Activated naive CD4-positive, alpha-beta T cell treated with anti-CD3 and anti-CD28 coated beads, Interleukin-2, amount 10 ng/mL, durations not matched to agents 7 days and 5 days (primary cell): ENCODE measurements at places on chromosomes 1 and 21.

DNA sequence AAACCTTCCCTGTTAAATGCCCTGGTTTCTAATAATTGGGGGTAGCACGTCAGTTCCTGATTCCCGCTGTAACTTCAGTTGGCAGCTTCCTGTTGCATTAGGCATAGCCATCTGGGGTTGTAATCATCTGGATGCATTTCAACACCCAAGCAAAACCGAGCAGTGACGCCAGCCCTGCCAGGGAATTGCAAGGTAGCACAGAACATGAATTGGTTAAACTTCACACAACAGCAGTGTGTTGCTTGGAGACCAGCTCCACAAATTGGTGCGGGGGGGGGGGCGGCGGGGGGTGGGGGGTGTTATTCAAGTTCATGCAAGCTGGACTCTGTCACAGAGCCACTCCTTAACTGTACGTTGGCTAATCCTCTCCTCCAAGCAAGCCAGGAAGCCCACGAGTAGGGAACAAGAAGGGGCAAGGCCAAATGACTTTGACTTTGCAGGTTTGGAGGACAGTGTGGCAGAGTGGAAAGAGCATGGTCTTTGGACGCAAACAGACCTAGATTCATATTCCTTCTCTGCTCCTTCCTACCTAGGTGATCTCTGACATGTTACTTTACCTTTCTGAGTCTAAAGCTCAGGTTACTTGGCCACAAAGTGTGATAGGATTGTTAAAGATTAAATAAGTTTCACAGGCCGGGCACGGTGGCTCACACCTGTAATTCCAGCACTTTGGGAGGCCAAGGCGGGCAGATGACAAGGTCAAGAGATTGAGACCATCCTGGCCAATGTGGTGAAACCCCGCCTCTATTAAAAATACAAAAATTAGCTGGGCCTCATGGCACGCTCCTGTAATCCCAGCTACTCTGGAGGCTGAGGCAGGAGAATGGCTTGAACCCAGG, 4.7 kb downstream of the LAX1 start:
- DNase-seq: no peak

DNA sequence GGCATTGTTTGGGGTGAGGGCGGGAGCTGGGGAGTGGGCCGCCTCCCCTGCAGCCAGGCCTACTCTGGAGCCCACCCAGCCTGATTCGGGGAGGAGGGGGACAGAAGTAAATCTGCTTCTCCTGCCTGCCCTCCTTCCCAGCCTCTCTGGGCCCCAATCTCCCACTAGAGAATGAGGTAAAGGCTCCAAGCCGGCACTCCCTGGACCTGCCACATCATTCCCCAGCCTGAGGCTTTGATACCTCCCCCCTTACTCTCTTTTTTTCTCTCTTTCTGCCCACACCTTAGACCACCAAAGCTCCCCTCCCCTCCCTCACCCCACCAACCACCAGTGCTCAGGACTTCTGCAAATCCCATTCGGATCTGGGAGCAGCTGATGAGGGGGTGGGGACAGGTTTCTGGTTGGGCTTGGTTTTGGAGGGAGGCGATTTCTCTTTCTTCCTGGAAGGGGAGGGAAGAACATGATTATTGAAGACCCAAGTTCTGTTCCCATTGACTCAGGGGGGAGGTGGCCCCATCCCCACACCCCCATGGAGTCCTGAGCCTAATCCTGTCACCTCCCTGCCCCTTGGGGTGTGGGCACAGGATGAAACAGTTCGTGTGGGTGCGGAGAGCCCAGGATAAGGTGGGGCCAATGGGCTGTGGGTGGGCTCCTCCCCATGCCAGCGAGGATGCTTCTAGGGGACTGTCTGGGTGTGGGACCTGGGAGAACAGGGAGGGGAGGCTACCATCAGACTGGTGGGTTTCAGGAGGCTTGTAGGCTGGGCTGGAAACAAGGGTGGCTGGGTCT, 1.3 kb downstream of the MAP7D1 start:
- peak; percentile 35 for DNase-seq

- no peak for DNase-seq
Measured at GRCh38 chr1:43914576-43915525, 18.8 kb upstream of the ARTN start.

DNA sequence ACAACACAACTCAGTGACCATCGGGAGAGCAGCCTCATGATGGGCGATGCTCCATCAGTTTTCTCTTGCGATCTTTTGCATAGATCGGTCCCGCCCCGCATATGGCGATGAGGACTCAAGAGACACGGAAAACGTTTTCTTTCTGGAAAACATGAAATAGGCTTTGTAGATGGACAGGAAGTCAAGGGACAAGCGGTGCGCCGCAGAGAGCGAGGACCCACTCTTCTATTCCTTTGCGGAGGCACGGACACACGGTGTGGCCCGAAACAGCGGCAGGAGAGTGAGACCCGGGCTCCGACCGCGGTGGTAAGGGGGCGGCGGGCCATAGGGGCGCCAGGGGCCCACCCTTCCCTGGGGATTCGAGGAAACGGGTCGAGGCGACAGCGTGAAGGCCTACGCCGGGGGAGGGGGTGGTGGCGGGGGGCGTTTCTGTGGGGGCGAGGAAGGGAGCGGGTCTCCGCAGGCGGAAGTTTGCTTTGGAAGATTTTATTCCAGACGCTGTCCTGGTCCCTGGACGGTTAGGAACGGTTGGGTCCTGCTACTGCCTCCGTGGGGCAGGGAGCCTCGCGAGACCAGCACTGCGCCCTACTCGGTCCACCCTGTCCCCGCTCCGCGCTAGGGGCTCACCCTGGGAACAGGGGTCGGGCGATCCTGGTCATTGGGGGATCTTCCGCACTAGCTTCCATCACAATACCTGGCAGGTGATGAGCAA, 796 bp upstream of the TDRKH start:
- DNase-seq: peak; percentile 52

DNA sequence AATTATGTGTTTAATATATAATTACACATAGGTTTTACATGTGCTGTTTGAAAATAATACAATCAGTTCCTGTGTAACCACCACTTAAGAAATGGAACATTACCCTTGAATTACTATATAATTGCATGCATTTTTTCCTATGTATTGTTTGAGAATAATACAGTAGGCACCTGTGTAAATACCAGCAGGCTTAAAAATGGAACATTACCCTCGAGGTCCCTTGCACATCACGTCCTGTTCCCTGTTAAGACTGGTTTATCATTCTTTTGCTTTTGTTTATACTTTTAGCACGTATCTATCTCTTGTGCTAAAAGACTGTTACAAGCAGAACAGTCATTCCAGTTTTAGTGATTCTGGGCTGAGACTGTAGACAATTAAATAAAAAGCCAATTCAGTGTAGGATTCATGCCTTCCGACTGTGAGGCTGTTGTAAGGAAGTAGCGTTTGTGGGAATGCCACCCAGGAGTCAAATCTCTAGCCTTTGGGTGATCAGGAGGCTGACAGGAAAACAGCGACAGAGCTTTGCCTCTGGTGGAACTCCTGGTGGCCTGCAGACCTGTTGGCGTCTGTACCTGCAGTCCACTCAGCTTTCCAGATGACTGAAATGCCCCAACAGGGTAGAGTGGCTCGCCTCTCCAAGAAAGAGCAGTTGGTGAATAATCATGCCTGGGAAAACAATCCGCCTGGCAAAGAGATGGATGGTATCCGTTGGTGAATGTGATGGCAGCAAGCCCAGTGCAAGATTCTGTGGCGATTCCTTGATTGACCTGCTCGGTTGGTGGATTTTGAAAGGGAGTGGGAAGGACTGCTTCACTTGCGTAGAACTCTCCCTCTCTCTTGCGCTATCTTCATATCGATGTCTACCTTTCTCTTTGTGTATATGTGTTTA, 58.0 kb downstream of the DISC1 start:
- DNase-seq: no peak

- no peak for DNase-seq
Measured at GRCh38 chr1:233730380-233730779, 116.5 kb downstream of the KCNK1 start.

DNA sequence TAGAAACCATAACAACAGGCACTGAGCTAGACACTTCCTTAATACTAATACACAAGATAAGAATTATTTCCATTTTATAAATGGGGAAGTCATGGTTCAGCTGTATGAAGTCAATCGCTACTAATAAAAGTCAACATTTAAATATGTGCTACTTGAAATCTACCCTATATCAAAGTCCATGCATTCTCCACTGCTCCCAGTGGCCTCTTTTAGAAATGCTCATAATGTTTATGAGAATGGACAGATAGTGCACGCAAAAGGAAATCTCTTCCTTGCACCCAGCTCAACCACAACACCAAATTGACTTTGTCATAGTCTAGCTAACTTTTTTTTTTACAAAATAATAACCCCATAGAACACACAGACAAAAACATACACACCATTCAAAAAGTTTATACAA, 281.7 kb upstream of the CXADR start:
- no peak for DNase-seq

DNA sequence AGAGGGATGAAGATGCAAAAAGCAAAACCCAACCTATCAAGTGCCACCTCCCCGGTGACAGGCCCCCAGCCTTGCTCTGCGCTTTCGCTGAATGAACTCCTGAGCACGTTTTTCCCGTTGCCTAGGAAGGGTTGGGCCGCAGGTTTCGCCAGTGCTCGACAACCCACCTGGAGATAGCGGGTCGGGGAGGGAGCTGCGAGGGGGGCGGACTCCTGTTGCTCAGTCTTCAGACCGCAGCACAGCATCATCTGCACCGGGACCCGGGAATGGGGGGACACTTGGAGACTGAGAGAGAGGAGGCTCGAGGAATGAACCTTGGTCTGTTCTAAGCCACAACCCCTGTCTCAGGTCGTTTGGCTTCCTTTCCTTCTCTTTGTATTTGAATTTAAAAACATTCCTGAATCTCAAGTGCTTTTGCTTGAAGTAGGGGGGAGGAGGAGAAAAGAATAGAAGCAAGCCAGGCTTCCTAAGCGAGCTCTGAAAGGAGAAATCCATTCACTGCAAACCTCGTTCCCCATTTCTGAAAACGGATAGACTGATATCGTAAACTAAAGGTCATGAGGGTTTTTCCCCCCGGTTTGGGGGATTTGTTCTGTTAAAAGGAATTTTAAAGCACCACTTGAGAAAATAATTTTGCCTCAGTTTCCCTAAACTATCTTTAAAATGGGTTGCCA, 1.2 kb downstream of the AK5 start:
- DNase-seq: peak; percentile 28

- DNase-seq: no peak
Measured at GRCh38 chr21:29005696-29006095, 13.0 kb upstream of the LTN1 start.

- no peak for DNase-seq
Measured at GRCh38 chr1:30837653-30838052, 70.9 kb downstream of the SDC3 start.

DNA sequence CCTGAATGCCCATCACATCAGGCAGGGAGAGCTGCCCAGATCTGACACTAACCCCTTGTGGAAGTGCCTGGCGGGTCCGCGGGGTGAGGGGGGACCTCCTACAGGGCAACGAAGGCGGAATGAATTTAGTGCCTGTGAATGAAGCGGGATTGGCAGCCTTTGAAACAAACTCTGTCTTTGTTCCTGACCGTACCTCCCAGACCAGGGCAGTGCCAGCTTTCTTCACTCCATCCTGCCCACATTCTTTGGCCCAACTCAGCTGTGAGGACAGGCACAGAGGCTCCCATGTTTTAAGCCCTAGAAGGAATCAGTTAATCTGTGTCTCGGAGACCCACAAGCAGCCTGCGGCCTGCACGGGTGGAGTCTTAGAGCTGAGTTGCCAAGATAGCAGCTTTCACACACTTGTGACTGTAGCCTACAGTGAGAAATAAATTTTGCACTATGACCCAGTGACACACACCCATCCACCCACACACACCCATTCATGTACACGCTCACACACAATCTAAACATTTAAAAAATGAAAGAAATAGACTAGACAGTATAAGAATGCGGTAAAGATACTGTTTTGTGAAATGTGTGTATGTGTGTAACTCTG, 60.1 kb upstream of the USP24 start:
- DNase-seq: no peak

DNA sequence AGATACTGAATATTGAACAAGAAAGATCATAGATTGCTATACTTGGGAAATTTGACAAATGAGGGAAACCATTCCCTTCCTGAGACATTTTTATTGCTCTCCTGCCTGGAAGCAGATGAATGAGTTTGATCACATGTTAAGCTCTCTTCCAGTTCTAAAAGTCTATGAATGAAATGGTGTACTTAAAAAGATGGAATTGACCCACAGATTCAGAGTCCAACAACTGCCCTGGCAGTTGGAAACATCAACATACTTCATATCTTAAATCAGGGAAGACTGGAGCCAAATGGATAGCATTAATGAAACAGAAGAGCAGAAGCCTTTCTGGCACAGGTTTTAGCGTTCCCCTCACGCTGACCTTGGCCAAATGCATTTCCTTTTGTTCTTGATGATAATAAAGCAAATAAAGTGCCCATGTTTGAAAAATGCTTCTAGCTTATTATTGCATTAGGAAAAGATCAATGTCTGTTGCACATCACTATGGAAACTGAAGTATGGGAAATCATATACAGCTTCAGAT, 142.6 kb downstream of the ESRRG start:
- DNase-seq: no peak

DNA sequence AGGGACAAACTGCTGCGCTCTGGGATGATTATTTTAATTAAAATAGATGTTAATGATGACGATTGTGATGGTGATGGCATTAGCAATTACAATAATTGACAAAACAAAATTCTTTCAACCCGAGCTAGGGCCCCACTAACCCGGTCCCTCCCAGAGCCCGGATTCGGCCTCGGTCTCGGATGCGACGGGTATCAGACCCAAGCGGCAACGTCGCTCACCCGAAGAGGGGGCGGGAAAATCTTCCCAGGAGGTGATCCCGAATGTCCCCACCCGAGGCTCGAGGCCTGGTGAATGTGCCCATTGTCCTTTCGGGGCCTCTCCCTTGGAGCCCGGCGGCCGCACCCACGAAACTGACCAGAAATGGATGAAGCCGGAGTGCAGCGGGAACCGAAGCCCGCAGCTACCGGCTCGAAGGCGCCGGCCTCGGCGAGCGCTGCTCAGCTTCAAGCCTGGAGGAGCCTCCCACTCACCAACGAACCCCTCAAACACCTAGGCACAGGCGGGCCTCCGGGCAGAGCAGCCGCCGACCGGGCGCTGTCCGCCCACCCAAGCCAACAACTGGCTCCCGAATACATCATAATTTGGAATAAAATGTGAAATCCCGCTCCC, 1.2 kb downstream of the TAL1 start:
- no peak for DNase-seq

GRCh38 chr21:31505975-31506374, 153.5 kb upstream of the SOD1 start:
- peak; percentile 23 for DNase-seq

- no peak for DNase-seq
Measured at GRCh38 chr1:52676249-52676903, 21.8 kb downstream of the COA7 start.

DNA sequence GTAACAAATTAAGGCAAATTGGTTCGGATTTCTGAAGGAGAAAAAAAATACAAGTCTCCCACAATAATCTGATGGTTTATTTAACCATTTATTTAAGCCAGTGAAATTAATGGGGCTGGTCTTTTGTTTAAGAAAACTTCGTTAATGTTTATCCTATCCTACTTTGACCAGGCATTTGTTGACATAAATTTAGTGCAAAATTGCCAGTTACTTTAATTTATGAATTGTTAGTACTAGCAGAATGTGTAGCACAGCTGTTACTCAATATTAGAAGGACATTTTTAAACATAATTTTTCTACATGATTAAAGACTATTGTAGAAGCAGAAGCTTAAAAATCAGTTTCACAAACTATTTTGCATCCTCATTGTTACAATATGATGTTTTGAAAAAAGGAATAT, 687.6 kb upstream of the PTBP2 start:
- DNase-seq: no peak
